ENCODE measurements at places on chromosomes 13 and 19. TPM values are rescaled to one million over a fixed set of nuclear protein-coding genes. Genes with fewer than 3 reads are reported as not detected.

GRCh38 chr13:42751693-42752092 is 29.7 kb upstream of the FAM216B start:
- no peak for DNase-seq

DNA sequence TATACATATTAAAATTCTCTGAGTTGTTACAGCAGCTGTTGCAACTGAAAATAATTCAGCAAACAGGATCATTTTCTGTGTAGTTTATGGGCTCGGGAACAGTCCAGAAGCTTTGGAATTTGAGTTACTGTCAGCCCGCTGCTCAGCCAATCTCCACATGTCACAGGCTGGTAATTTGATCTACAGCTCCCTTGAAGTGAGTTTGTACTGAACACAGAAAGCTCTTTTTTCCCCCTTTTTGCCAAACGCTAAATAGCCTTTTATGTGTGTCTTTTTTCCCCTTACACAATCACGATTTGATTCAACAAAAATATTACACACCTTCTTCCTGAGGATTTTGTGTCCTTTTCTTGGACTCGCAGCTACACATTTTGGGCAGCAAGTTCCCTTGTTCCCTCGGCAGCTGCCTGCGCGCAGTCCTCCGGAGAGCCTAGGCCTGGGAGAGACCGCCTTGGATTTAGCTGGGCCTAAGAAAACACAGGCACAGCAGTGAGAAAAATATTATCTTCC is 371.4 kb downstream of the KCNRG start:
- DNase-seq = no peak

DNA sequence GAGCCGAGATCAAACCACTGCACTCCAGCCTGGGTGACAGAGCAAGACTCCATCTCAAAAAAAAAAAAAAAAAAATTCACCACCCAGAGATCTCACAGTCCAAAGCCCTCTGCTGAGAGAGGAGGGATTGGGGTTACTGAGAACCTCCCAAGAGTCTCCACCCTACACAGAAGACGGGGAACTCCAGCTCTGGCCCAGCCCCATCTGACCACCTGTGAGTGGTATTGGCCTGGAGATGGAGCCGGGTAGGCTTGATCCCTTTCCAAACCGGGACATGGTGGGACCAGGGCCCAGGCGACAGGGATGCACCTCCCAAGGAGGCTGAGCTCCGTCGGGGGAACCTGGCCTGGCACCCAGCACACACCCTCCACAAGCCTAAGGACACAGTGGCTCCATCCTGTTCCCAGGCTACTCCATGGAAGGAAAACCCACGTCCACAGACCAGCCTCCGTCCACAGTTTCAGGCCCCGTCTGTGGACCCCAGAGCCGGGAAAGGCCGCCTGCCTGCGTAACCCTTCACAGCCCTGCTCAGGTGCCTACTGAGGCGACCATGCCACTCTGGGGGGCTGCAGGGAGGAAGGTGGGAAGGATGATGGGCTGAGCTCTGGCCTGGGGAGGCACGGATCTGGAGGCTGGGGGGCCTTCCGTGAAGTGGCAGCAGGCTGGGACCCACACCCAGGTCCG is 1.8 kb downstream of the TMEM259 start:
- no peak for DNase-seq

DNA sequence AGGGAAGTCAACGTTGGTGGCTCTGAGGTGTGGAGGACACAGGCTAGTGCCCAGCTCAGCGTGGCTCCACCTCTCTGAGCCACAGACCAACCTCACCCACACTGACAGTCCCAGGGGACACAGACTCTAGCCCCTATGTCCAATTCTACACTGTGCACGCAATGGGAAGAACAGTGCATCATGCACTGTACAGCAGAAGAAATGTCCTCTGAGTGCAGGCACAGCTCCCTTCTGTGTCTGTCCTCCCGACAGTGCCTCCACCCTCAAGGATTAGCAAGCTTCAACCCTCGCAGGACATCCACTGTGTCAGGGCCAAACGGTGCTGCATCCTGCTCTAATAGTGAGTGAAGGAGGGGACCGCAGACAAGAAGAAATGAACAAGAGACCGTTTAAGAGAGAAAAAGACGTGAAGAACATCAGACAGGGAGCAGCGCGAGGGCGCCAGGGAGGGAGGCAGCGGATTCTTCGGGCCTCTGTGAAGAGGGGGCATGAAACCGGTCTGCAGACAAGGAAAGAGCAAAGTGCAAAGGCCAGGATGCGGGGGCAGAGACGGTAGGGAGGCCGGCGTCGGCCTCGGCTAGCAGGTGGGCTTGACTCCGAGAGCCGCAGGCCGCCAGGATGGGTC is 681 bp downstream of the ZNF837 start:
- no peak for DNase-seq

LILRA1 gene
- 0.66 TPM for total RNA-seq

- DNase-seq = no peak
These were observed 227.2 kb downstream of the FOXO1 start for GRCh38 chr13:40438999-40439797.

DNA sequence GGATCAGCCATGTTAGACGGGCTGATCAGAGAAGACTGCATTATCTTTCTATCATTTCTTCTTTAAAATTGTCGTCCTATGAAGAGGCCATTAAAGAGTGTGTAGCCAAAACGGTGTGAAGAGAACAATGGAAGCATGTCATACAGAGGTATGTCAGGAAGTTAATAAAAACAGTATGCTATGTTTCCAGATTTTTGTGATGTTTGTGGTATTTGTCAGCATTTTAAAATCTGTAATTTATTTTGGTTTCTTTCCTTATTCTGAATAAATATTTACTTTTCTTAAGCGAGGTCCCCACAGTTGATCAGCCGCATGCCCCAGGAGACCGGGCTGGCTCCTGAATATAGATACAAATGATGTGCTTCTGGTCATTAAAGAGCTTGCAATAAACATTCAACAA is 142.9 kb upstream of the SERP2 start:
- no peak for DNase-seq

GRCh38 chr13:53050151-53050550 is 21.5 kb downstream of the OLFM4 start:
- DNase-seq = no peak

GRCh38 chr13:107069108-107069776 is 501.3 kb upstream of the ARGLU1 start:
- DNase-seq = no peak

PSG2 gene
- not detected for total RNA-seq
